ENCODE measurements at places on chromosomes 4 and X.

DNA sequence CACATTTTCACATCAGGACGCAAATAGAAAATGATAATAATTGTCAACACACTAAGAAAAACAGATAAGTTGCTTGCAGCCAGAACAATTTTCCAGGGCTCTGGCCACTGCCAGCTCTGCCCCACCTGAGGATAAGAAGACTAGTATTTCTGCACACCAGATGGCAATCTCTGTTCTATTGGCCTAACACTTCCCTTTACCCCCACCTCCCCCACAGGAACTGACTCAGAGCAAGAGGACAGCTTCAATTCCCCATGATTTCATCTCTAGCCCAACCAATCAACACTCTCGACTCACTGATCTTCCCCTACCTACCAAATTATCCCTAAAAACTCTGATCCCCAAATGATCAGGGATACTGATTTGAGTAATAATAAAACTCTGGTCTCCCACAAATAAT lies 164.0 kb downstream of the SMARCA1 start:
- DNase-seq, result no peak

DNA sequence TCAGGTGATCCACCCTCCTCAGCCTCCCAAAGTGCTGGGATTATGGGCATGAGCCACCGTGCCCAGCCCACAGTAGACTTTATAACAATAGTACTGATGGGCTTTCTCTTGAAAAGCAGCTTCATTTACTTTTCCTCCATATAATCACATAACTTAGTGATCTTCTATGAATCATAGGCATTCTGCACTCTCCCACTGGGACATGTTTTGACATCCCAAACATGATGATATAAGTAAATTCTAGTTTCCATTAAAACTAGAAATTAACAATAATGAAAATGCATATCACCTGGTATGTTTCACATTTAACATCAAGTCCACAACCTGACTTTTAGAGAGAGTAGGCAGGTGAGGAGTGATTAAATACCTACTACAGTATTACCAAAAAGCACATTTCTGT lies 96.5 kb downstream of the CAMK2D start:
- no peak for DNase-seq

DNA sequence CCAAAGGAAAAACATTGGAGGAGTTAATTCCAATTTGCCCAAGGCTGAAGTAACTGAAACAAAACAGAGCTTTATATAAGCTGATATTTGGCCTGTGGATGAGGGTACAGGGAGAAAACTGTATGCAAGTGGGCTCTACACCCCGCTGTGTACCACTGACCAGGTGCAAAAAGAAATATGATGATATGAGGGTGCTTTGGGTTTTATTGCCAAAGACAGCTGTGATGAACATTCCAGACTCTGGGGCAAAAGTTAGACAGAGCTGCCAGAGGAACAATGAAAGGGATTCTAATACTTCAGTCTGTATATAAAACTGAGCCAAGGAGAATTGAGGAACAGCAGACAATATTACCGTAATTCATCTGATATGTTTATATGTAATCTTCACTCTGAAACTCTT lies 117.4 kb downstream of the MID1 start:
- no peak for DNase-seq

GRCh38 chr4:78704981-78705683 lies 71.0 kb upstream of the BMP2K start:
- DNase-seq, result no peak

DNA sequence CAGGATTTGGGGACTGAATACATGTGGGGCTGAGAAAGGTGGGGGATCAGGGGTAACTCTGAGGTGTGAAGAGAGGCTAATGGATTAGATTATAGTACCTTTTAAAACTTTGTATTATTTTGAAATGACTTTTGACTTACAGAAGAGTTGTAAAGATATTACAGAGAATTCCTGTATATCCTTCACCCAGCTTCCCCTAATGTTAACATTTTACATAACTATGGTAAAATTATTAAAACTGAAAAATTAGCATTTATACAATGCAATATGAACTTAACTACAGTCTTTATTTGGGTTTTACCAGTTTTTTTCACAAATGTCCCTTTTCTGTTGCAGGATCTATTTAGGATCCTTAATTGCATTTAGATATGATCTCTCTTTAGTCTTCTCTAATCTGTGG lies 57.4 kb downstream of the TMEM164 start:
- DNase-seq, result no peak

Data from GF-D8 (cell line).